CD4-positive, alpha-beta T cell (primary cell): ENCODE measurements at places on chromosomes 6 and 20. TPM values are rescaled to one million over a fixed set of nuclear protein-coding genes. Genes with fewer than 3 reads are reported as not detected.
A peak's percentile ranks its signal among the peaks of the same experiment; 100 is the strongest.

Gene FAM83B
- total RNA-seq, result not detected

Gene SALL4
- total RNA-seq, result 0.08 TPM

Gene CPNE5
- total RNA-seq, result 0.28 TPM

Gene SLC22A3
- not detected for total RNA-seq

Gene AVP
- 0.47 TPM for total RNA-seq

DNA sequence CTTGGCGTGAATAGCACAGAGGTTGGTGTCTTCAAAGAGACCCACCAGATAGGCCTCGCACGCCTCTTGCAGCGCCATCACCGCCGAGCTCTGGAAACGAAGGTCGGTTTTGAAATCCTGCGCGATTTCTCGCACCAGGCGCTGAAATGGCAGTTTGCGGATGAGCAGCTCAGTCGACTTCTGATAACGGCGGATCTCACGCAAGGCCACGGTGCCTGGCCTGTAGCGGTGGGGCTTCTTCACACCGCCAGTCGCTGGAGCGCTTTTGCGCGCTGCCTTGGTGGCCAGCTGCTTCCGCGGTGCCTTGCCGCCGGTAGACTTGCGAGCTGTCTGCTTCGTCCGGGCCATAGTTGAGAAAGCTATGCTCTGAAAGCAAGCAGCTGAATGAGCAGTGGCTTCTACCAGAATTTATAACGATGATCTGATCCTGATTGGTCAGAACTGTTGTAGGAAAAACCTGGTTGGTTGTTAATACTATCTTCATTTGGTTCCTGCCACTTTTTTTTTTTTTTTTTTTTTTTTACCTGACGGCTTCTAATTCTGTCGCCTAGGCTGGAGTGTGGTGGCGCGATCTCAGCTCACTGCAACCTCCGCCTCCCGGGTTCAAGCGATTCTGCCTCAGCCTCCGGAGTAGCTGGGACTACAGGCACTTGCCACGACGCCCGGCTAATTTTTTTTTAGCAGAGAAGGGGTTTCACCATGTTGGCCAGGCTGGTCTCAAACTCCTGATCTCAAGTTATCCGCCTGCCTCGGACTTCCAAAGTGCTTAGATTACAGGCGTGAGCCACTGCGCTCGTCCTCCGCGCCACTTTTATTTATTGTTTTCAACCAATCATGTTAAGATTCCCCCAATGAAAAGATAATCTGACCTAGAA, 21.5 kb downstream of the OR2B2 start:
- peak; percentile 89 for DNase-seq

- no peak for DNase-seq
These were observed 447.3 kb downstream of the MAFB start for GRCh38 chr20:40241596-40242343.

DNA sequence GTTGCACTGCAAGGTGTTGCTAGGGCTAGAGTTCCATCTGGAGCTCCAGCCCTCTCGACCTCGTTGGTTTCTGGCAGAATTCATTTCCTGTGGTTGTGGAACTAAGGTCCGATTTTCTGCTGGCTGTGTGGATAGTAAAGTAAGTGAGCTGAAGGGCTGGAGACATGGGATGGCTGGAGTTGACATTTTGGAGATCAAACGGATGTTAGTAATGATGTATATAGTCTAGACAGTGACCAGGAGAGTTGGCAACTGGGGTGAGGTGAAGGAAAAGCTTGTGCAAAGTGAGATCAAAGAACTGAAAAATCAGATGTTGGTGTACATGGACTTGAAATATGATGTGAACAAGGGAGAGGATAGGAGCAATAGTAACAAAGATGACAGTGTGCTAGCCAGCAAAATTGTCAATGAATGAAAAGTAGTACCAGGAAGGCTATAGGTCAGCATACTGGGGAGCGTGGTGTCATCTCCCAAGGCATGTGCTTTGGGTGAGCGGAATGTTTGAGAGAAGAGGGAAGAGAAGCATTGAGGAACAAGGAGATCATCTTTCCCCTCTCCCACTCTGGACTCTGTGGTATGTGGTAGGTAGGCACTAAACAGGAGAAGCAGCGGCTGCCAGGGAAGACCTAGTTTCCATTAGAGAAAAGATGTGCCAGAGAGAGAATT, 7.8 kb downstream of the QRSL1 start:
- DNase-seq, result no peak

DNA sequence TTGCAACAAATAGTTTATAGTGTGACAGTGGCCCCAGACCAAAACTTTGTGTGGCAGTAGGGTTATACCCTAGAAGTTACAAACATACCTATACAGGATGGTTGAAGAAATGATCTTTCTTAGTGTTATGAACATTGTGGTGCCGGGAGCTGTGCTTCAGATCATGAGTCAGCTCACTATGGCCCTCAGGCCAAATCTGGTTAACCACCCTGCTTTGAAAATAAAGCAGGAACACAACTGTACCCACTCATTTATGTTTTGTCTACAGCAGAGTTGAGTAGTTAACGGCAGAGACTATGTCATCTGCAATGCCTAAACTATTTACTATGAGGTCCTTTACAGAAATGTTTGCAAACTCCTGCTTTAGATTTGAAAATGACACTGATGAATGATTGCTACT, 24.3 kb downstream of the AKAP7 start:
- DNase-seq, result no peak

DNA sequence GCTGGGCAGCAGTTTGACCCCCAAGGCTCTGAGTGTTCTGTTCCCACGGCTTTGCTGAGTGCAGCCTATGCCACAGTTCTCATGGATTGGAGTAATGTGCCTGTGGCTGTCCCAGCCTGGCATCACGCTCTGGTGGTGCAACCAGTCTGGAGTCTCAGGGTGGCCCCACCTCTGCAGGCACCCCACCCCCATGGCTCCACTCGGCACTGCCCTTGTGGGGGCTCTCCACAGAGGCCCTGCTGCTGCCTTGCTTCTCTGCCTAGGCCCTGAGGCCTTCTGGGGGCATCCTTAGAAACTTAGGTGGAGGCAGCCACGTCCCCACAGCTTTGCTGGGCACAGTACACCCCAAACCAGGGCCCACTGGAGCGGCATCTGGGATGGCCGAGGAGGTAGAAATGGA, 25.4 kb upstream of the B4GALT5 start:
- DNase-seq, result no peak

DNA sequence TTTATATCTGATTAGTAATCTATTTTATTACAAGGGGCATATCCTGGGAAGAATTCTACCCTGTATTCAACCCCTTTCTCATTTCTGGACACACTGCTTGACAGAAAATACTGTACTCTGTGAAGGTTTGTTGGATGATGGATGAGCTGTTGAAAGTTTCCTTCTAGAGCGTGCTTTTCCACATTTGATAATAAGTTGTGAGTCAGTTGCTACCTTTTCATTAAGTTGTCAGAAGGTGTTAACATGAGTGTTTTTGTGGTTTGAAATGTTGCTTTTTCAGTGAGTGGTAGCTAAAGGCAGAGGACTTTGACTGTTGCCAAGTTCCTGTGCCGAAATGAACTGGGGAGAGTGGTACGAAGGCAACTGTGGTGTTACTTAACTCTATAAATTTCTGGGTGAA, 3.9 kb upstream of the ECI2 start:
- no peak for DNase-seq

- no peak for DNase-seq
These were observed 102.0 kb downstream of the HIVEP1 start for GRCh38 chr6:12114055-12114503.

GRCh38 chr6:142331601-142332000, 29.8 kb downstream of the ADGRG6 start:
- DNase-seq, result no peak

GRCh38 chr6:89830170-89830809, 610 bp downstream of the CASP8AP2 start:
- DNase-seq, result no peak

GRCh38 chr6:63347599-63347998, 27.8 kb upstream of the LGSN start:
- no peak for DNase-seq

GRCh38 chr6:16474772-16475493, 236.5 kb downstream of the GMPR start:
- peak; percentile 80 for DNase-seq

DNA sequence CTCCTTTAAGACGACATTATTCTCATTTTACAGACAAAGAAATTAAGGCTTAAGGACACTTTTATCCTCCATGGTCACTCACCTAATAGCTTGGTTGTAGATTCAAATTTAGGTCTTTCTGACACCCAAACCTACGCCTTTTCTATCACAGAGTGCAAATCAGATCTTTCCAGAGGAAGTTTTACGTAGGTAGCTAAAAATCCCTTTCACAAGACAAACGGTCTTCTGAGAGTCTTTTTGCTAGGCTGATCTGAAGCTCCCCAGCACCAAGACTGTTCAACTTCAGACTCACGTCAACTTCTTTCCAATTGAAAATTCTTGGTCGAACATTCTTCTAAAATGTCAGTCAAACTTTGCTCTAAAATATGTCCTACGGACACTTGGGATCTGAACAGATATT, 46.5 kb downstream of the BLOC1S5 start:
- DNase-seq, result no peak

GRCh38 chr6:33858804-33859505, 55.2 kb upstream of the MLN start:
- no peak for DNase-seq

- DNase-seq, result no peak
These were observed 47.9 kb downstream of the HDDC2 start for GRCh38 chr6:125253881-125254280.

DNA sequence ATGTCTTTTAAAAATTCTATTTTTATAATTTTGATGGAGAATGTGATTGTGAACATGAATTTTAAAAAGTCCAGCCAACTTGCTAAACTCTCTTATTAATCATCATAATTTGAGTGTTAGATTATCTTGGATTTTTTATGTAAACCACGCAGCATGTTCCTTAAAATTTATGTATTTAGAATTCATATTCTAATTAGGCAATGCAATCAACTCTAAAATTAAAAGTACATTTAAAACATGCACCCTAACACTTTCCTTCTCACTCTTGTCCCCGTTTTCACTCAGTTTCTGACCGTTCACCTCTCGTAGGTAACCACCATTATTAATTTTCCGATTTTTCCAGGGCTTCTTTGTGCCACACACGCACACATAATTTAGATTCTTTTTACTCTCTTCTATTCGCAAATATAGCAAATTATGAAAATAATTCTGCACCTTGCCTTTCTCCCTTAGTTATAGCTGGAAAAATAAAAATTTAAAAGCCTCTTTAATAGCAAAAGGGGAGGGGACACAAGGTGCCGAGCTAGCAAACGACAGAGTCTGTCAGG, 329 bp upstream of the ZKSCAN3 start:
- DNase-seq, result no peak

DNA sequence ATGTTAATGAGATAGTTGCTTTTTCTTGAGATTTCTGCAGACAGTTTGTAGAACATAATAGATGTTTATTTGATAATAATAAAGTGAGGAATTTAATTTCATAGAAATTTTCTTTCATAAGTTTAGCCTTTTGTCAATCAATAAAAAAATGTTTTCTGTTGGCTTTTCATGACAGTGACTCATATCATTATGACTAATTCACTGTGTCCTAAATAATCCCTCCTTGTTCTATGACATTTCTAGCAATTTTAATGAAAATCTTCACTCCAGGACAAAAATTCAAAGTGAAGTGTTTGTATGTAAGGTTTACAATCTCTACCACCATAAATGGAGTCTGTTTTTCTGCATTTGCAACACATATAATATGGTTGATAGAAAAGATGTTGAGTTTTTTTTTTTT, 109.9 kb downstream of the UTRN start:
- DNase-seq, result no peak

GRCh38 chr6:130815200-130816071, 11.8 kb upstream of the SMLR1 start:
- no peak for DNase-seq

GRCh38 chr20:18717062-18717461, 96.5 kb upstream of the SCP2D1 start:
- DNase-seq, result no peak

DNA sequence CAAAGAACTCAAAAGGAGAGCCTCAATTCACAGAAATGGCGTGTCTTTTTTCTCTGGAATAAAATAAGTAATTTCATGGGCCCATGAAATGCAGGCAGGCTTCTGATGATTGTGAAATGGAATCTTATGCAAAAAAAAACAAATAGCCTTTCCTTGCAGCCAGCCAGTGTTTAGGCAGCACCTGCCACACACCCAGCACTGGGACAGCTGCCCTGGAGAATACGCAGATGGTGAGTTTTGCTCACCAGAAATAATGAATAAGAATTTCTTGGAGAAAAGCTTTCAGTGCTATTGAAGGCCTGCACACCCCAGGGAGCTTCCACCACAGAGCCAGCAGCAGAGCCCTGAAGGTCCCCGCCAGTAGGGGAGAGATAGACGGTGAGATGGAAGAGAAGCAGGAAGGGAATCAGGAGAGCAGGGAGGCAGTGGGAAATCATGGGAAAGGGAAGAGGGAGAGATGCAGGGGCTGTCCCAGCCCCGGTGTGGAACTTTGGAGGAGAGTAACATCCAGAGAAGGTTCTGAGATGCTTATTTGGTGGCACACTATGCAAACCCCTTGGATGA, 54.9 kb downstream of the PXDC1 start:
- DNase-seq, result no peak

DNA sequence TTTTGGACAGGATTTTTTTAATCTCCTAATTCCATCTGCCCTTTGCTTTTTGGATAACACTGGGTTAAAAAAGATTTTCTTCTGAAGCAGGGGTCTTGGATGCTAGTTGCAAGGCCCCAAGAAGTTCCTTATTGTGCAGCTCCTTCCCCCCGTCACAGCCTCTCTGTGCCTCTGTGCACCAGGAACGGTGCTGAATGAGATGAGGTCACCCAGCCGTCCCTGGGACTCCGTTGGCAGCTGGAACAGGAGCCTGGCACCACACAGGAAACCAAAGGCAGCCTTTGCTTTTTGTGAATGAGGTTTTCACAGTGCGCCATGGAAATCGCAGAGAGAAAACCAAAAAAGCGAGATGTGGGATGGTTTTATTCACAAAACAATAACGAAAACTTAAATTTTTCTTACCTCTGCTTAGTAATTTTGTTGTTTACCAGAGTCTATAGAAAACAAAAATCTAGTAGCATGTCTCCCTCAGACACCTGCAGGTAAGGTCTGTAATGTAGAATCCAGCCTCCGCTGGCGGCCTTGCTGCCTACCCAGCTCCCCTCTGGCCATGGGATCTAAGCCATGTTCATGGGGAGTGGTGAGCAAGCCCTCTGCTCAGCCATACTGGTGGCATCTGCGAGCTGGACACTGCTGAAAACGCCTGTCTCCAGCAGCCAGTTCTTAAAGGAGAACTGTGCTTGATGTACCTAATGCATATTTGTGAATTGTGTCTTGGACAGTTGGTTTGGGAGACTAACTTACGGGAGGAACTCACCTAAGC, 40.4 kb upstream of the SYNJ2 start:
- no peak for DNase-seq
